Vagina (tissue), 2 donors: ENCODE measurements at places on chromosomes 13 and 19.

DNA sequence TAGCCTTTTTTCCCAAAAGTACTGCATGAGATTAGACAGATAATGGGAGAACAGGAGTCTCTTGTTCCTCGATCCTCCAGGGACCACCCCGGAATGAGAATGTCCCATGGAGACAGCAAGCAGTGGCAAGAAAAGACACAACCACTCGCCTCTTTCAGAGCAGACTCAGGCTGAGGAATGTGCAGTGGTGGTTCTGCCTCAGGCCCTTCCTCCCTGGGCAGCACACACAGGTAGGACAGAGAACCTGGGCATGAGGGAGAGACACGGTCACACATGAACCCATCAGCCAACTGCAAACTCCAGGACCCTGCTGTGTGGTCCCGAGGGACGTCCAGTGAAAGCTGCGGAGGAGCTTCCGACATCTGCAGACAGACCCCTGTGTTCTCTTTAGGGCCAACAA, 31.0 kb downstream of the CRYL1 start:
- no peak for DNase-seq

- no peak for DNase-seq
Measured at GRCh38 chr13:52887165-52887564, 38.7 kb upstream of the PCDH8 start.

- no peak for DNase-seq
Measured at GRCh38 chr19:4152241-4152998, 1.0 kb upstream of the CREB3L3 start.

DNA sequence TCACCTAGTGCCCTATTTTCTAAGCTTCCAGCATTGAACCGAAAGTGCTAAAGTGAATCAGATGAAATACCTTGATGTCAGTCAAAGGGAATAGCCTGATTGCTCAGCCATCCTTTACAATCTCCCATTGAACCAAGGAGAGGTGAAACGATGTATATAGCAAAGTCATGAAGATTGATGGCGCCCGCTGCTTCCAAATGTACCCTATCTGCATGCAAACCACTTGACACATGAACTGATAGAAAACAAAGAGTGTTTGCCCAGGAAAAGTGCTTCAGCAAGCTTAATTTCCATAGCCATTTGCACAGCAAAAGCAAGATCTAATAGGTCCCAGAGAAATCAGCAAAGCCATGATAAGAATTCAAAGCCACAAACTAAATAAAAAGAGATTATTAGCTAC, 624.9 kb upstream of the PCDH9 start:
- DNase-seq: no peak

DNA sequence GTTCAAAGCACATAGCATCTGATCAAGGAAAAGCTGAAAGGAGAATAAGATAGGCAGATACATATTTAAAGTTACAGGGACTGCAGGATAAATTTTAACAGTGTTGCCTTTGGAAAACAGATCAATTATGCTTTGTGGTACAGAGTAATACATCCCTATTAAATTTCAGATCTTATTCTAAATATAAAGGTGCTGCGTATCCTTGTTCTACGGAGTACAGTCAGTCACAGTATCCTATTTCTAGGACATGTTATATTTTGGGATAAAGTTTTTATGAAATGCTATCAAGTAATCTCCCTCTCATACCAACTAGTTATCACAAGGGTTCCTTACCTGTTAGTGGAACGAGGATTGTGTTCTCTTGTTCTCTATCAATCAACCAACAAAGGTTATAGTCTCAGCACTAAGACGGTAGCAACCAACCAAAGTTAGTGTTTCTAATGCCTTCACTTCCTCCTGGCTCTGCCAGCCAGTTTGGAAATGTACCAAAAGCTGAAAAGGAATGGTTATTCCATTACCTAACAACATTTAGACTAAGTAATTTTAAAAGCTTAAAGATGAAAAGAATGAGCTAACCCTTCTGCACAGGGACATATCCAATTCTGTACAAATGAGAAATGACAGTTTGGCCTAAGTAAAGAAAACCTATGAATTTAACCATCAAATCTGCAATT, 35.2 kb downstream of the TSC22D1 start:
- no peak for DNase-seq

DNA sequence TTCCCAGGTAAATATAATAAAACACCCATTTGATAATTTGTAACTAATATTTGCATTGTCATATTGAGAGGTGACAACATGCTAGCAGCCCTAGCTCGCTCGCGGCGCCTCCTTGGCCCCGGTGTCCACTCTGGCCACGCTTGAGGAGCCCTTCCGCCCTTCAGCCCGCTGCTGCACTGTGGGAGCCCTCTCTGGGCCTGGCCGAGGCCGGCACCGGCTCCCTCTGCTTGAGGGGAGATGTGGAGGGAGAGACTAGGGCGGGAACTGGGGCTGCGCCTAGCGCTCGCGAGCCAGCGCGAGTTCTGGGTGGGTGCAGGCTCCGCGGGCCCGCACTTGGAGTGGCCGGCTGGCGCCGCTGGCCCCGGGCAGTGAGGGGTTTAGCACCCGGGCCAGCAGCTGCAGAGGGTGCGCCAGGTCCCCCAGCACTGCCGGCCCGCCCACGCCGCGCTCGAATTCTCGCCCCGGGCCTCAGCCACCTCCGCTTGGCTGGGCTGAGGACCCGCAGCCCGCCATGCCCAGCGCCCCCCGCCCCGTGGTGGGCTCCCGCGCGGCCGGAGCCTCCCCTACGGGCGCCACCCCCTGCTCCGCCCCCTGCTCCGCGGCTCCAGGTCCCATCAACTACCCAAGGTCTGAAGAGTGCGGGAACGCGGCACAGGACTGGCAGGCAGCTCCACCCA, 594.4 kb downstream of the SLITRK6 start:
- DNase-seq: no peak

DNA sequence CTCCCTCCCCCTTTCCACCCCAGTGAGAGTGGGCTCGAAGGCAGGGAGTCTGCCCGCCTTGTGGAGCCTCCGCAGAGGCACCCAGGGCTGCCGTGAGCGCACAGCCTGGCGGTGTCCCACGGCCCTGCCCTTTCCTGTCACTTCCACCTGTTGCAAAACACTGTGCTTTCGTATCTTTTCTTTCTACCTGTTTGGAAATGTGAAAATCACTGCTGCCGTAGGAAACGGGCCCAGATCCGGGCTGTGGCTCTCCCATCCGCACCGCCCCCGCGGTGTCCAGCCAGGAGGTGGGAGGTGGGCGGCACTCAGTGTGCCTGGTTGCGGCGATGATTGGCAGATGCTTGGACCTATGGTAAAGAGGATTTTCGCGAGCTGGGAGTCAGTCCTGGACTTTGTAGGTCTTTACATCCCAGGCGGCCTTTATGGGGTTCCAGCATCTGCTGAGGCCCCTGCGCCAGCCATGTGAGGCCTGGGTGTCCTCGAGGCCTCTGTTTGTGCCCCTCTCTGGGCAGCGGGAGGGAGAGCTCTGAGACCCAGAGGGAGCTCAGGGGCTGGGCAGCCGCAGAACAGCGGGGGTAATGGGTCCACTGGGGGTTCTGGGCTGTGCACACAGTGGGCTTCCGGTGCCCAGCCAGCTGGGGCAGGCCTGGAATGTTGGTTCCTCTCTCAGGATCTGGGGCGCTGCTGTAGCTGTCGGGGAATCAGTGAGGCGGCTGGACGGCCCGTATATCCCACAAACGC, 6.1 kb downstream of the STK11 start:
- DNase-seq: no peak

DNA sequence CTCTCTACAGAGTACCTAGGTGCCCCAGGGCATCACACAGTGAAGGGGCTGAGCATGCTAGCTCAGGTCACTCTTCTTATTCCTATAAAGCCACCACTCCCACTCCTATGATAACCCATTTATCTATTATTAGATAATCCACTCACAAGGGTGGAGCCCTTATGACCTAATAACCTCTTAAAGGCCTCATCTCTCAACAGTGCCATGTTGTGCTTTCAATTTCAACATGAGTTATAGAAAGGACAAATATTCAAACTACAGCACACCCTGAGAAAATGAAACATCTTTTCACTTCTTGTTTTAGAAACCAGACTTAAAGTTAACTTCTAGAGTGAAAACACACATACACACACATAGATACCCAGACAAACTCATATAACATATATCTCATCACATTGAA, 1494.9 kb upstream of the MIR17HG start:
- no peak for DNase-seq

GRCh38 chr19:47161876-47162489, 31.3 kb downstream of the SAE1 start:
- DNase-seq: no peak

- DNase-seq: no peak
Measured at GRCh38 chr13:92886535-92887077, 340.0 kb upstream of the GPC6 start.

DNA sequence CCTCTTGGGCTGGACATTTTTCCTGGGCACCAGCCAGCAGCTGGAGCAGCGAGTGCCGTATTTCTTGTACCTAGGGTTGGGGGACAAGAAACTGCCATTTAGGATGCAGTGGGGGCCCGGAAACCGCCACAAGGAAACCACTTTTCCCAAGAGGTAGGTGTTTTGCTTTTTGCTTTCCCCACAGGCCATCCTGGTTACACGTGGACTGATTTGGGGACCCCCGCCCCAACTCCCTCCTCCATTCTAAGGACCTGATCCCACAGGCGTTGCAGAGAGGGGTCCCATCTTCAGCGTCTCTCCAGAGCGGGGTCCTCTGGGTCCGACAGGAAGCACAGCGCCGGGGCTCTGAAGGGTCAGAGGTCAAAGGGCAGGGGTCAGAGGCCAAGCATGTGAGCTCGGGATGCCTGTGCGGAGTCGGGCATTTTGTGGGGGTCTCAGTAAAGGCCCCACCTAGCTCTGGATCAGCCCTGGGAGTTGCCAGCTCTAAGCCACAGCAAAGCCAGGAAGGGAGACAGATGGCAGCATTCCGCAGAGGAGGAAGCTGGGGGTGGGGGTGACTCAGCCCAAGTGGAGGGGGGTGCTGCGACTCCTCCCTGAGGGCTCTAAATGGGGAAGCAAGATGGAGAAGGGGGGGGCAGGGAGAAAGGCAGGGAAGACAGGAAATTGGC, 4.3 kb downstream of the ZGLP1 start:
- DNase-seq: no peak

DNA sequence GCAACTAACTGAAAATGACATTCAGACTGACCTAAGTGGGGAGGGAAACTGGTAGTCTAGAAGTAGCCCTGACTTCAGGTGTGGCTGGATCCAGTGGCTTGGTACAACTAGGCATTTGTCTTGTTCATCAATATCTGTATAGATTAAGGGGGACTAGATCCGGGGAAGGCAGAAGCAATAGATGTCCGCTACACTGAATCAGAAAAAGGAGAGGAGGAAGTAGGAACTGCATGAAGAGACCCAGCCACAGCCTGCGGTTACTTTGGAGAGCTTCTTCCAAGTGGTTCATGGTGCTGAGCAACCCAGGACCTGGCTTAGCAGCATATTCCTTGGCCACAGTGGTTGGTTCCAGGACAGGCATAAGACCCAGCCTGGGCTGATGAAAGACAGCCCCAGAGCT, 9.9 kb upstream of the PRODH2 start:
- no peak for DNase-seq

DNA sequence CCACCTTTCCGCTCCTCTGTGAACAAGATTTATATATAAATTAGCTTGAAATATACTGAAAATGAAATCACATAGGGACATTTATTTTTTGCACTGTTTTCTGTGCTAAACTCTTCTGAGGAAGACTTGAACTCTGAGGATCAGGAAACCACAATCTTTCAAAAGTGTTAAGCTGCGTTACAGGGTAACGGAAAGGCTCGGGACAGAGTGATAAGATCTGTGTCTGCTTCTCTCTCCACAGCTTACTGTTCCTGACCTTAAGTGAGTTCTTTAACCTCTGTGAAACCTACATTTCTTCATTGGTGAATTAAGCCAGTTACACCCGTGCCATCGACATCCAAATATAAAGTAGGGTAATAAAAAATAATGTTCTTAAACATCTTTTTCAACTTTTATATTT, 38.9 kb downstream of the DACH1 start:
- DNase-seq: no peak

- DNase-seq: no peak
Measured at GRCh38 chr19:50720921-50721381, 1.3 kb upstream of the SHANK1 start.

GRCh38 chr19:38440592-38440991, 7.1 kb downstream of the RYR1 start:
- no peak for DNase-seq

DNA sequence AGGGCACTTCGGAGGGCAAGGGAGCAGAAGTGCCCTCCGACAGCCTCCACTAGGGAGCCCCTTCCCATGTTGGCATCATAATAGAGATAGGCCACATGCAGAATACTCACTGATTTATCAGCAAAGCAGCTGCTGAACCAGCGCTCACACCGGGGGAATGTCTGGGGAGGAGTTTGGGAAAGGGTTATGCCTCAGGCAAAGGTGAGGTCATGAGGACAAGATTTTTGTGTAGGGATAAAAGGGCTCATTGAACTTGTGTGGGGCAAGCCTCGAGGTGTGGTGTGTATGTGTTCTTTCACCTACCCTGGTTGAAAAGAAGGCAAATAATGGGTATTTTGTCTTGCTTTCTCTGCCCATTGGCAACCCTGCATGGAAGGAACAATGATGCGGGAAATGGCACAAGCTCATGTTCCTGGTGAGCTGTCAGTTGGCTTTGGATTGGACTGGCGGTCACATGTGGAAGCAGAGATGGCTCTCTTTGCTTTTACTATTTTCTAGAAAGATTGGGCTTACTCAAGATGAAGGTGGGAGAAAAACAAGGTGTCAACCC, 39.1 kb upstream of the SLC7A9 start:
- DNase-seq: no peak

GRCh38 chr13:58728126-58728525, 1096.6 kb downstream of the PCDH17 start:
- no peak for DNase-seq

DNA sequence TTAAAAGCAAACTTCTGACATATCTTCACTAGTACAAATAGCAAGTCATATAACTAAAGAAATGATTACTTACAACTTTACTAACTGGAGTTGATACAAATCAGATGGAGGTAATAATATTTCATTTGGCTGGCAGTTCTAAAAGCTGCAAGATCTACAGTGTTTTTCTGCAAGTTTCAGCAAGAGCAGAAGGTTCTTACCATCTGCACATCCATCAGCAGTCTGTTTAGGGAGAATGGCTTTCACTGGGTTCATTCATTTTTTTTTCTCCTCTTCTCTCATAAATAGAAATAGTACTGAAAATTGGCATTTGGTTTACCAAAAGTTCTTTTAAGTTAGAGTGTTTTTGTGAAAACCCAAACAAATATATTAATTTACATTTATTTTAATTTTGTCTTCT, 3.1 kb upstream of the SHISA2 start:
- DNase-seq: no peak

DNA sequence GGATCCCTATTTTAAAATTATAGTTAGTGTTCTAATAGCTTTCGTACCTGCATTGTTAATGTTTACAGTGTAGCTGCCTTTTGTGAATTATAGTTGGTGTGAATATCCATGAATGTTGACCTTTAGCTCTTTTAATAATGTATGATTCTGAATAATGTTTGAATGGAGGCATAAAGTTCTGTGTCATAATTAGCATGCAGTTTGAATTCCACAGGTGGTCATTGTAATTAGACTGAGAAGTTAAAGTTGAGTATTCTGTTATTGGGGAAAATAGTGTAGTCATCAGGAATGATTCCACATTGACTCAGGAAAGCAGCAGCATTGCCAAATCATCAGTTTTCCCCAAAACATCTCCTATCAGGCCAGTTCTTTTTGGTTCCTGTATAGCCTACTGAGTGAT, 12.1 kb downstream of the GPR18 start:
- DNase-seq: no peak
